ENCODE measurements at places on chromosomes 2 and 18.

- DNase-seq = no peak
Measured at GRCh38 chr2:30139131-30139870, 7.5 kb upstream of the YPEL5 start.

DNA sequence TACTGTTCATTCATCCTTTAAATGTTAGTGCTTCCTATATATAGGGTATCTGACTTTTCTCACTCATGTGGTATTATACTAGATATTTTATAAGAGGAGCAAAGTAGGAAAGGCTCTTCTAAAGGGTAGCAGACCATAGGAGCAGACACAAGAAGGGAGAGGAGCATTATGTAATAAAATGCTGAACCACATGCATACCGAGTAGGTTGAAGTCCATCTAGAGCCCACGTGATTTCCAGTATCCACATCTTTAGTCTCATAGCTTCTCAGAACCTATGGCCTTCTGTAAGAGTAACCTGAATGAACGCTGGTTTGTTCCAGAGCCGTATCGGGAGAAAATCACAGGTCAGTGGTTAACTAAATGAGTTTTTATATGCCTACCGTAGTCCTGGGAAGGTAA, 85.9 kb downstream of the MAP3K20 start:
- DNase-seq = no peak

DNA sequence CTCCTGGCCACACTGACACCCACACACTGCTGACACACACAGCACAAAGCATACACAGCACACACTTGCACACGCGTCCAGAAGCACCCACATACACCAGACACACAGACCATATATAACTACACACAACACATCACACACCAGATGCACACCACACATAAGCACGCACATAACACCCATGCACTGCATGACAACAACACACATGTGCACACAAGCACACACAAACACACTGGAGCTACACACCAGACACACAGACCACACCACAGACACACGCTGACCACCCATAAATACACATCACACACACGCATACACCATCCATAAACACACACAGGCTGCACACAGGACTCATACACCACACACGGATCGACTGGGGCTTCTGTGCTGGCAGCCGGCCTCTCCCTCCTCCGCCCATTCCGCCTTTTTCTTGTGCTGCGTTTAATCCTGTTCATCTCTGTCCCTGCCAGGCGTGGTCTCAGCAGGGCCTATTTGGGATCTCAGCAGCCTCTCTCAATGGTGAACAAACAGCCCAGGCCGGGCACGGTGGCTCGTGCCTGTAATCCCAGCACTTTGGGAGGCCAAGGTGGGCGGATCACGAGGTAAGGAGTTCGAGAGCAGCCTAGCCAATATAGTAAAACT, 396.9 kb upstream of the MYT1L start:
- no peak for DNase-seq

DNA sequence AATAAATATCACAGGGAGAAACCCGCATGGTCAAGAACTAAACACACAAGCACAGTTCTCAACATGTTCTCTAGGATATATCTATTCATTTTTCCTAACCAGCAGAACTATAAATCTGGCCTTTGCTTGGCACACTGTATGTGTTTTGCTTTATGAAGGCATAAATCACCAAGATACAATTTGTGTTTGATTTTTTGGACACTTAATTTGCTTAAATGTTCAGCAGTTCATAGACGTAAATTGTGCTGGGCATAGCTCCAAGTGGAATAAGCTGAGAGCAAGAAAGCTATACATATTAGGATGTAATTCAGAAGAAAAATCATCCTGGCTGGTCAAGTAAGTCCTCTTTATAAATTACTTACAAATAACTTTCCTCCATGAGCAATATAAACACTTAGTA, 341.5 kb upstream of the ATP5MC3 start:
- DNase-seq = no peak

GRCh38 chr2:75541430-75541829, 19.3 kb downstream of the EVA1A start:
- no peak for DNase-seq

GRCh38 chr2:240963065-240963867, 35.2 kb upstream of the SNED1 start:
- DNase-seq = no peak

- no peak for DNase-seq
Measured at GRCh38 chr2:168336786-168337388, 89.5 kb upstream of the STK39 start.

- no peak for DNase-seq
Measured at GRCh38 chr18:49813069-49813318, 339 bp downstream of the ACAA2 start.

DNA sequence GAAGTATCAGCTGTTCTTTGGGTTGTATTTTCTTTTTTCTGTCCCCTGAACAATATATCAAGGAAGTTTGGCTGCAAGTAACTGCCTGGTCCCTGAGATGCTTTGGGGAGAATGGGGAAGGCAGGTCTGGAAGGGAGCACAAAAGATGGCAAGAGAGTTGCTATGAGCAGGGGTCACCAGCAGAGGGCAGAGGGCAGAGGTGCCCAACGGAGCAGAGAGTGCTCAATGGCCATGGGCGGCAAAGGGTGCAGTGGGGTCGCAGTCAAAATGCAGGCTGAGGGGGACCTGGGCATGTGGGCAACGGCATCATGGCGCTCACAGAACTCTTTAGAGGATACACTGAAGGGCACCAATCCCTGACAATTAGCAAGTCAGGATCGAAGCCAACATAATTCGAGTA, 107.7 kb upstream of the ATP8B1 start:
- no peak for DNase-seq

DNA sequence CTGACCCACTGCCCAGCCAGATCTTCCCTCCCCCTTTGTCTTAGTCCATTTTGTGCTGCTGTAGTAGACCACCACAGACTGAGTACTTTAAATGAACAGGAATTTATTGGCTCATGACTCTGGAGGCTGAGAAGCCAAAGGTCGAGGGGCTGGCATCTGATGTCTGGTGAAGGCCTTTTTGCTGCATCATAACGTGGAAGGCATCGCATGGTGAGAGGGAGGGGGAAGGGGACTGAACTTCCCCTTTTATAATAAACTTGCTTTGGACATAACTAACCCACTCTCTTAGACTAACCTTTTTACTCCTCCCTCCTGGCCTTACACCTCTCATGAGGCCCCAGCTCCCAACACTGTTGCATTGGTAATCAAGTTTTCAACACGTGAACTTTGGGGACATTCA, 83.8 kb downstream of the MAP4K4 start:
- no peak for DNase-seq

DNA sequence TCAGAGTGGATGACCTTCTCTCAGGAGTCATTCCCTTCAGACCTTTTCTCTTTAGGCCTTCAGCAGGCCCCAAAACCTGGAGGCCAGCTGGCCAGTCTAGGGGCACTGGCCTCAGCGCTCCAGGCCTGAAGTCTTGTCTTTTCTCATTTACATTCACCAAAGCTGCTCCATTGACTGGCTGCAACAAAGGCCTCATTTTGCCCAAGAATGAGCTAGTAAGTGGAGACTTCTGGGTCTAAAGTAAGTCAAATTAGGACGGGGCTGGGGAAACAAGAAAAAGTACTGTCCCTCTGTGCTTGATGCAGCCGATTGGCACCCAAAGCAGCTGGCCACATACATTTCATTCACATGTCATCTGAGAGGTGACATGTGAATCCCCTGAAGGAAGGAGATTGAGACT, 83.8 kb upstream of the RIOK3 start:
- DNase-seq = peak; percentile 41

GRCh38 chr2:234491897-234492296, 5.0 kb downstream of the ARL4C start:
- DNase-seq = no peak

- peak; percentile 49 for DNase-seq
Measured at GRCh38 chr18:21444465-21445212, 155.9 kb downstream of the ESCO1 start.

DNA sequence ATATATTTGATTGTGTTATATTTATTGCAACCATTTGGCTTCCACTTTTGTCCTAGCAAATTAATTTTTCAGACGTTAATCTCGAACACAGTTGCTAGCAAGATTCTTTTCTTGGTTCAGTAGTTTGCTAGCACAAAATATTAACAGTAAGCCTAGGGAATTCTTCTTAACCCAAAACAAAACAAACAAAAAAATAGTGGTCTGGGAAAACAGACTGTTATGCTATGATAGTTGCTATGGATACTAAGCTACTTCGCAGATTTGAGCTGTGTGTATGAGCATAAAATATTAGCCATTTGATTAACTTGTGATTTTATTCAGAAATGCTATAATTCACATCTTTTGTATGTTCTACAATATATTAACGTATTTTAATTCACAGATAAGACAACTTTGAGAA, 541.5 kb upstream of the NETO1 start:
- no peak for DNase-seq

DNA sequence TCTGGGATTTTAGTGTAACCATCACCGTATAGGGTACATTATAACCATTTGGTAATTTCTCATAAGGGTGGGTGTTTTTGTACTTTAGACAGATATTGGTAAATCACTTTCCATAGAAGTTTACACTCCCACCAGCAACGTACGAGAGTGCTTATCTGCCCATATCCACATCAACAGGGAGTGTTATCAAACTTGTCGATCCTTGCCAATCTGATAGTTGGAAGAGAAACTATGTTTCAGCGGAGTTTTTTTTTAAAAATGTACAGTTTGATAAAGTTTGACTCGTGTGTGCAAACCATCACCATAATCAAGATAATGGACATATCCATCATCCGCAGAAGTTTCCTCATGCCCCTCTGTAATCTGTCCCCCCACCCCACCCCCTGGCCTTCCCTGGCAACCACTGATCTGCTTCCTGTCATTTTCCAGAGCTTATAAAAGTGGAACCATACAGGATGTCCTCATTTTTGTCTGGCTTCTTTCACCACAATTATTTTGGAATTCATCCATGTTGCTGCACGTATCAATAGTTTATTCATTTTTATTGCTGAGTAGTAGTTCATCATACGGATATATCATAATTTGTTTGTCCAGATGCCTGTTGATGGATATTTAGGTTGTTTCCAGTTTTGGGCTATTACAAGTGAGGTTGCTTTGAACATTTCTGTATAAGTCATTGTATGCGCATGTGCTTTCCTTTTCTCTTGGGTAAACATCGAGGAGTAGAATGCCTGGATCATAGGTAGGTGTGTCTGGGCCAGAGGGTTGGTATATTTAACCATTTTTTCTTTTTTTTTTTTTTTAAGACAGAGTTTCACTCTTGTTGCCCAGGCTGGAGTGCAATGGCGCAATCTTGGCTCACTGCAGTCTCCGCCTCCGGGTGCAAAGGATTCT, 18.6 kb downstream of the GLI2 start:
- no peak for DNase-seq

GRCh38 chr2:43977677-43978375, 18.0 kb downstream of the LRPPRC start:
- no peak for DNase-seq

GRCh38 chr2:1812926-1813325, 68.6 kb upstream of the PXDN start:
- DNase-seq = no peak

DNA sequence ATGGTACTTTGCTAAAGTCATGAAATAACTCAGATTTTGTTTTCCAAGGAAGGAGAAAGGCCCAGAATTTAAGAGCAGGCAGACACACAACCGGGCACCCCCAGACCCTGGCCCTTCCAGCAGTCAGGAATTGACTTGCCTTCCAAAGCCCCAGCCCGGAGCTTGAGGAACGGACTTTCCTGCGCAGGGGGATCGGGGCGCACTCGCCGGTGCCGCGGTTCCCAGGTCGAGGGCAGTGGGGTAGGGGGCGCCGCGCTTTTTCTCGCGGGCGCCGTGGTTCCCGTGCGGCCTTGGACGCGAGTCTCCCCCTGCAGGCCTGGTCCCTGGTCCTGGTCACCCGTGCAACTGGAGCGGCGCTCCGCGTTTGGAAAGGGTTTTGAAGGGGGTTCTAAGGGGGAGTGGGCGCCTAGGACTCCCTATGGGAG, 1.2 kb downstream of the ZNF236 start:
- DNase-seq = no peak

DNA sequence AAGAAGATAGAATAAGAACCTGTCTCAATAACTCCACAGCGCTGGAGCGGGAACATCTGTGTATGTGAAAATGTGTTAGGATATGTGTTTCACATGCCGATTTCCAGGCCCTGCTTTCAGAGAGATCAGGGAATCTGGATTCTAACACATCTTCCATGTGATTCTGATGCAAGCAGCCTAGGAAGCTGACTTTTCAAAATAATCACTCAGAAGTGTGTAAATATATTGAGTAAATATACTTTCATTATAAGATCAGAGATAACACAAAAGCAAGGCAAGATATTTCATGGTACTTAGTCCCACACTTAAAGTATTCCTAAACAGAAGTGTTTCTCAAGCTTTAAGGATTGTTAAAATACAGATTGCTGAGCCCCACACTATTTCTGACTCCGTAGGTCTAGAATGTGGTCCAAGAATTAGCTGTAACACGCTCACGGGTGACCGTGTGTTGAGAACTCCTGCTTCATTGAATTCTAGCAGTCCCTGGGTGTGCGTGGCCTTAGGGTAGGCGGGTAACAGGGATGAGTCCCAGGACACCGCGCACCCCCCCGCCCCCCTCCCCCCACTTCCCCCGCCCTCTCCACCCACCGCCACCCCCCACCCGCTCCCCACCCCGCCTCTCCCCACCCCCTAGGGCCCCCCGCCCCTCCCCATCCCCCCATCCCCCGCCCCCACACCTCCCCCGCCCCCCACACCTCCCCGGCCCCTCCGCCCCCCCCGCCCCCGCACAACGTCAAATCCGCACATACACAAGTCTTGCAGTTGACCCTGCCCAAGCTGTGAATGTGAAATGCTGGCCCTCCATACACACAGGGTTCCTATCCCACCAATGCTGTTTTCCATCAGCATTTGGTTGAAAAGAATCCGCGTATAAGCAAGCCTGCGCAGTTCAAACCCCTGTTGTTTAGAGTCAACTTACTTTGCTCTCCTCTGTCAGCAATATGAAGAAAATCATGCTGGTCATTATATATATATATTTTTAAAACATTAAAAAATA, 94.2 kb upstream of the SLC39A10 start:
- DNase-seq = no peak

DNA sequence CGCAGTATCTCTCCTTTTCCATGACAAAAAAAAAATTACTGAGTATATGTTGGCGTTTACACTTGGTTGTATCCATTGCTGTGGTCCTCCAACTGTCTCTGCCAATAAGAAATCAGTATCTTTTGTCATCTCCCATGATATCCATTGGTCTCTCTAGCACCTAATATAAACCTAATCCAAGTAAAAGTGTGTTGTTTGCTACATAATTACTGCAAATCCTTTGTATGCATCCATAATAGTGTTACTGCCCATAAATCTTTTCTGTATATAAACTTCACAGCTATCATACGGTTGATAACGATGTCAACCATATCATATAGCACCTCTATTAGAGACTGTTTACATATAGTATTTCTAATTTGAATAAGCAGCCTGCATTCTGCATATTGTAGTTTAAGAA, 226.9 kb downstream of the AGPS start:
- DNase-seq = no peak

DNA sequence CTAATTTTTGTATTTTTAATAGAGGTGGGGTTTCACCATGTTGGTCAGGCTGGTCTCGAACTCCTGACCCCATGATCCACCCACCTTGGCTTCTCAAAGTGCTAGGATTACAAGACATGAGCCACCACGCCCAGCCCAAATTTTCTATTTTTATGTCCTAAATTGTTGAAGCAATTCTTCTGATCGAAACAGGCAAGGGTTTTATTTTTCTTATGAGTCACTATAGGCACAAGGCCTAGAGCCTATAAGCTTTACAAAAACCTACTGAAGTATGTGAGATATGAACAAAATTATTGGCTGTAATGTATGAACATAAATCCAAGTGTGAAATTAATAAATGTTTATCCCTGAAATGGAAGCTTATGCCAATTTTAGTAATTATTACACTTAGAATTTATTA, 464.2 kb upstream of the NRP2 start:
- DNase-seq = no peak

GRCh38 chr18:55206927-55207326, 247.7 kb upstream of the CCDC68 start:
- peak; percentile 70 for DNase-seq
